Cortex of kidney (tissue), 1 donor: ENCODE measurements at places on chromosomes 3 and 15.

GRCh38 chr3:103184772-103185171, 750.0 kb downstream of the ZPLD1 start:
- DNase-seq: no peak

DNA sequence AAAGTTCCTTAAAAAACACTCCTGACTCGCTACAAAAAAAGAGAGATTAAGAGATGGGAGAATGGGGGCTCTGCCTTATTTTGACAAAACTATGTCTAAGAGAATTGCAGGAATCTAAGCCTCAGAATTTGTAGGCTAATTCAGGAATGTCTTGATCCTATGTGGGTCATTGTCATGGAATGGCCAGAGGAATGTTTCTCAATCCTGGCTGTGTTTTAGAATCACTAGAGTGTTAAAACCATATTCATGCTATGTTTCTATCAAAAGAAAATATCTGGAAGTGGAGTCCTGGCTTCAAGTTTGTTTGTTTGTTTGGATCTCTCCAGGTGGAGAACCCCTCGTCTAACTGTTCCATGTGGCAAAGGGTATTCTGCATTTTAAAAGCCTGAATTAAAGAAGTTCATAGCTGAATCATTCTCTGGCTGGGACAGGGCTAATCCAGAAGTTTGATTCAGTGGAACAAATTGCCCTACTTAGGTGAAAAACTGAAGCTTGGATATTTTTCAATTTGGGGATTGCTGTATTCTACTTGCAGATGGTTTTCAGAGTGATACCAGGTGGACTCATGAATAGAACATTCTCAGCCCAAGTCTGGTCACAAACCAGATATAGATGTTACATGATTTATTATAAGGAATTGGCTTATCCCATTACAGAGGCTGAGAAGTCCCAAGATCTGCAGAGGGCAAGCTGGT, 28.2 kb downstream of the GJD2 start:
- DNase-seq: no peak

- no peak for DNase-seq
These were observed 44.1 kb downstream of the C3orf20 start for GRCh38 chr3:14719006-14719405.

- no peak for DNase-seq
These were observed 245.1 kb downstream of the PCCB start for GRCh38 chr3:136495213-136495612.

DNA sequence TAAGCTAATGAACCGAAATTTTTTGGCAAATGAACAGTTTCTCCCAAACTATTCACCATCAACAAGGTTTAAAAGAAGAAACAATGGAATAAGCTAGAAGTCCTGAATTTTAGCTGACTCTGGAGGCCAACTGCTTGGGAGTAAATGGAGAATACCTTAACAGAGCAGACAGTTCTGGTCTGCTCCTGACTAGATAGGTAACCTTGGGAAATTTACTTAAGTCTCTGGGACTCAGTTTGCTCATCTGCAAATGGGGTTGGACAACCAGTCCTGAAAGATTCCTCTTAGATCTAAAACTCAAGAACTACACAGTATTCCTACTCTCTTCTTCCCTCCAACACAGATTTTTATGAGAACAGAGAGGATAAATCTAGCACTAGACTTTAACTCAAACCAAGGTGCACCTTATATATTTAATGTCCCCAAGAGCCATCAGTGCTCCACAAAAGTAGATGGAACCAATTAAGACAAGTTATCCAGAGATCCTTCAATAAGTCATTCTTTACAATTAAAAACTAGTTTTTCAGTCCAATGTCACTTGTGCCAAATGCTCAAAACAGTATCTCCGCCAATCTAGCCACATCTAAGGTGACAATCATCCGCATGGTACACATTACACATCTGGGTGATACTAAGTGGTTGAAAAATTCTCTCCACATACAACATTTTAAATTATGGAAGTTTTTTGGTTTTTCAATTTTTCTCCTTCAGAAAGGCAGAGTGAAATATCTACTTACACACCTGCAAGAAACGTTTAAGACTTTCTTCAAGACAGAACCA, 1.5 kb downstream of the RHOA start:
- DNase-seq: no peak

DNA sequence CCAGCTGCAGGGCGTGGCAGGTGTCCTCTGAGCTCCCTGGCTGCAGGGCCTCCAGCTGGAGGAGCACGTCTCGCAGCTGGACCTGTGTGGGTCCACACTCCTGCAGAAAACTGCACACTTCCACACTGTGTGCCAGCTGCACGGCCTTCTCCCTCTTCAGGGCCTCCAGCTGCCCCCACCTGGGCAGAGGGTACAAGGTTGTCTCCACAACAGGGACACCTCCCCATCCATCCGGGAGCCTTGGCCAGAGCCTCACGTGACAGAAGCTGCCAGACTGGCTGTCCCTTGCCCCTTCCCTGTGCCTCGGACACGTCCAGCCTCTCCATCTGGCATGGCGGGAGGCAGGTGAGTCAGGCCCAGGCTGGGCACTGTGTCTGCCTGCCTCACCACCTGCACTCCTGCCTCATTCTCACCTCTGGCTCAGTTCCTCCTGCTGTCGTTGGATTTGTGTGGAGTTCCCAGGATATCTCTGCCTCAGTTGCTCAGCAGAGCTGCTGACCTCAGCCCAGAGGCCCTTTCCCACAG, 14.5 kb downstream of the SPTBN5 start:
- no peak for DNase-seq

- no peak for DNase-seq
These were observed 767 bp downstream of the EPM2AIP1 start for GRCh38 chr3:36991923-36992805.

DNA sequence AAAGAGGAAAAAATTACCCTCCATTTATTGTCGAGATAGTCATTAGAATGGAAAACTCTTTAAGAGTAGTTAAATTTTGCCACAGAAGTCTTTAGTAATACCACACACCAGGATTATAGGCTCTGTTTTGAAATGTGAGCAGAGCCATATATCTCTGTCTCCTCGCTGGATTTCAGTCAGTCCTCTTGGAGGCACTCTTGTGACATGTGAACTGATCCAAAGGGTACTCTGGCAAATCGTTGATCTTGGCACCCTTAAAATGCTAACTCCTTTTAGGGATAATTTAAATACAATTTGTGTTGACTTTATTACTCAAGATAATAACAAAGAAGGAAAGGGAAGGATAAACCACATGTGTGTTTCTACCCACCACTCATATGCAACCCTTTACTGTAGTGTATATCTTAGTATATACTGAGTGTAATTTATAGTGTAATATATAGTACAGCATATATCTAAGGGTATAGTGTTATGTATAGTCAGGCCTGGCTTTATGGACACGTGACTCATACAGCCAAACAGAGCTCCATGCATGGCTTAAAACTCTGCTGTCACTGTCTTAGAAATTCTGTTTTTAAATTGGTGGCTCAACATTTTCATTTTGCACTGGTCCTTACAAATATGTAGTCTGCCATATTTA, 12.3 kb upstream of the KPNA4 start:
- DNase-seq: no peak

DNA sequence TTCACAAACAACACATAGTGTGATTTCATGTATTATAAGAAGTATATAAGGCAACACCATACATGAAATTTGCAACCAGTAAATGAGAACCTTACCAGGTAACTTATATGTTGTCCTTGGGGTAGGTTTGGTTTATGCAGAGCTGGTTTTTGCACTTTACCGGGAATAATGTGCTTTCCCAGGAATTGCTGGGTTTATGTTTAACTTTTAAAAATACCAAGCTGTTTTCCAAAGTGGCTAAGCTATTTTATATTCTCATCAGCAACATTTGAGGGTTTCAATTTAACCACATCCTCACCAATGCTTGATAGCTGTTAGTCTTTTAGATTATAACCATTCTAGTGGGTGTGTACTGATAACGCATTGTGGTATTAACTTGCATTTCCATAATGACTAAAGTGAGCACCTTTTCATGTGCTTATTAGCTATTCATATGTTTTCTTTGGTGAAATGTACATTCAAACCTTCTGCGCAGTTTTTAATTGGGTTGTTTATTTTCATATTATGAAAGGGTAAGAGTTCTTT, 71.6 kb downstream of the KY start:
- DNase-seq: no peak

DNA sequence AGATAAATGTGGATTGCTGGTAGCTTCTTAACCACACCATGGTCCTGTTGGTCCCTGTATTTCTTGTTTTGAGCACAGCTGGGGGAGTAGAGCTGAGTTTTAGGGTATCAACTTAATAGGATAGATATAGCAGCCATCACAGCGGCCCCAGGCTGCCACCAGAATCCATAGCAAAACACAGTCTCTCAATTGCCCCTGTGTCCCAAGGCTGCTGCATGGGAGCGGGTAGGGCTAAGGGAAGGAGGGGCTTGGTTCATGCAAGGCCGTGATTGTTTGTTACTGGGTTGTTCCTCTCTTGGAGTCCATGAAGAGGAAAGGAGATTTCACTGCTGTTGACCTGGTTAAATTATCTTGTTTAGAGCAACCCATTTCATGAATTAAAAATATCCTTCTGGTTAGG, 22.1 kb downstream of the ARNT2 start:
- DNase-seq: no peak

DNA sequence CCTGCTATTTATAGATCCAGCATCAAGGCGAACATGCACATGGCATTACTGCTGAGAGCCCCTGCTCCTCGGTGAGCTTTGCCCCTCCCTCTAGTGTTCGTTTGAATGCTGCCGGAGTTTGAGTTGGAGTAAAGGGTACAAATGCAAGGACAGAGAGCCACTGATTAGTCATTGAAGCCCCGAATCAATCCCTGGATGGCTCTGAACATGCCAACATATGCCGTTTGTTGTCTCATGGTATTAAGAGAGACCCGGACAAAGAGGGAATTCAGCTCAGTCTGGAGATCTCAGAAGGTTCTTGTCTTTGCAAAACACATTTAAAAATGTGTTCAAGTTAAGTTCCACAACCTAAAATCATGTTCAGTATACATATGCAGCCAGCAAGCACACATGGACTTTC, 789.2 kb upstream of the NR2F2 start:
- no peak for DNase-seq

GRCh38 chr3:127482216-127483004, 108.1 kb downstream of the TPRA1 start:
- no peak for DNase-seq

DNA sequence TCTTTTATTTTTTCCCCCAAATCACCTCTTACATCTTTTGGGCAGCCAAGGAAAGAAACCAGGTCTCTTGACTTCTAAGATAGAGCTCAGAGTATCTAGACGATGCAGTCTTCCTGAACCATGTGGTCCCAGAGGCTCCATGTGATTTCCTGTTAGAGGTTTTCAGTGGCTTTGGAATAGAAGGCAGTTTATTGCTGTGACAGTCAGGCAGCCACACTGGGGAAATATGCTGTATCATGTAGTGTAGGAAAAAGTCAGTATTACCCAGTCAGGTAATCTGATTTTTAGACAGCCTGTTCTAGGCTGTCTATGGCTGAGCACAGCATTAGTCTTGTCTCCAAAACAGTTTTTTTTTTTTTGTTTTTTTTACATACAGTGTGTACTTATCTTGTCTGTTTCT, 294.3 kb downstream of the THSD4 start:
- no peak for DNase-seq

DNA sequence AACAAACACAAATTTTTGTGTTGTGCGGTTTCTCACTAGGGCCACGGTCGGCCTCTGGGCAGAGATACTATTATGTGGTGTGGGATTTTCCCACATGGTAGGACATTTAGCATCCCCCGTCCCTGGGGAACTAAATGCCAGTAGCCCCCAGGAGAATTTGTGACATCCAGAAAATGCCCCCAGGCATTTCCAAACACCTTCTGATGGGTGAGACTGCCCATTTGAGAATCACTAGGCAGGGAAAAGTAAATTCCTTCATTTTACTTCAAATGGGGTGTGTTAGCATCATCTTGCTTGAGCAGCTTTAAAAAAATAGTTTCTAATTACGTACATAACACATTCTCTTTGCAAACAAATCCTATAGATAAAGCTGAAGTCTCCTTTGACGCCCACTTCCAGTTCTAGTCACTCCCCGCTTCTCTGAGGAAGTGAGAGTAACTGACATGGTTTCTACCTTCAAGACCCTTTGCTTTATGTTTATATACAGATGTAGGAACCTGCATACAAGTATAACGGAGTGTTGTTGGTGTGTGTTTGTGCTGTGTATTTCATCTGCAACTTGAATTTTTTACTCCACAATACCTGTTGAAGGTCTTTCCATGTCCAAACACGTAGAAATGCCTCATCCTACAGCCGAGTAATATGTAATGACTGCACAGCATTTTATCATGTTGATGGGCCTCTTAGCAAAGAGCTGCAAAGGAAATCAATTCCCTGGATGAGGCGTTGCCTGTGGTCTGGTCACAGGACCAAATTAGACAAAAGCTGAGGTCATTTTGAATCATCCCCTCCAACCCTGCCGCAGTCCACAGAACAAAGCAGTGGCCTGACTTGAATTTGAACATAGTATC, 31.4 kb upstream of the ZBTB38 start:
- no peak for DNase-seq

DNA sequence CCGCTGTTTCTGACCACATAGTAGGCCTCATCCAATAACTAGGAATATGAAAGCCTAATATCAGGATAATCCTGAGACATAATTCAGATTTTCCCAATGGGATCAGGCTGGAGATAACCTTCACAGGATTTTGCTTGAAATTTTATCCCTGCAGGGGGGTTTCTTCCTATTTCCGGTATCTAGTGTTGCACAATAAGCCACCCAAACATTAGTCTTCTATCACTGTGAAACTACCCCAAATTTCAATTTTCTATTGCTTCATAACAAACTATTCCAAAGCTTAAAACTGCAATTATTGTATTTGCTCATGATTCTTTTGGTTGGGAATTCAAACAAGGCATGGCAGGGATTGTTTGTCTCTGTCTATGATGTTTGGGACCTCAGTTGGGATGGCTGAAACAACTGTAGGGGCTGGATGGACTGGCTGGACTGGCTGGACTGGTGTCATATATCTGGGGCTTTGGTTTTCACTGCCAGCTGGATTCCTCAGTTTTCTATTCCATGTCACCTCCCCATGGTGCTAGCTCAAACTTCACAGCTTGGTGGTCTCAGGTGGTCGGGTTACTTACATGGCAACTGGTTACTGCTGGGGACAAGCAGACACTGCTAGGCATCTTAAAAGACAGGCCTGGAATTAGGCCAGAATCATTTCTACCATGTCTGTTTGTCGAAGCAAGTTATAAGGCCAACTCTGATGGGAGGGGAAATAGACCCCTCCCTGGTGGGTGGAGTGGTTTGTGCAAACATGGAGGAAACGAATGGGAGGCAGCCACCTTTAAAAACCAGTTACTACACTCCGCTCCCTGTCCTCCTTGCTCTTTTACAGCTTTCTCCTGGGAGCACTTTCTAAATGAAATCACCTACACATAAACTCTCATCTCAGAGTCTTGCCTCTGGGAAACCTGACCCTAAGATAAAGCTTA, 88.2 kb upstream of the STT3B start:
- DNase-seq: no peak
